ENCODE measurements at places on chromosomes 1 and 21.

GRCh38 chr1:232393010-232393409 lies 236.9 kb downstream of the SIPA1L2 start:
- no peak for DNase-seq

DNA sequence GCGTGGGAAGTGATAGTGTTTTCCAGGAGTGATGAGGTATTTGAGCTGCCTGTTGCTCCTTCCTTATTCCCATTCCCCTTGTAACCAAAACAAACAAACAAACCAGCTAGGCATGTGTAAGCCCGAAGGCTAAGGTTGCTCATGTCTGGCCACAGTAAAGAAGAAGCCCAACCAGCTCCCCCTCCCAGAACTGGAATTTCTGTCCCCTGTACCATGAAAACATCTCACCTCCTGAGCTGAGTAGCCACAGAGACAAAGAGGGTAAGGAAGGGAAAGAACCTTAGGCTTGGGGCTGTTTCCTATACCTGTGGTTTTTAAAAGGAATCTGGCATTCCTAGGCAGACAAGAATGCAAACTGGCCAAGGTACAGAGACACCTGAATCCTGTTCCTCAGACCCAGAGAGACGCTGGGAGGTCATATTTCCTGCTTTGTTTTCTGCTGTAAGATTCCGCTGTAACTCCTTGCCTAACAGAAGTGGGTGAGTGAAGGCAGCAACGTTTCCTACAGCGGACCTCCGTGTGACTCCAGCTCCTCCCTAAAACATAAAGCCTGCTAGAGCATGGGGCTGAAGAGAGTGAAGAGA lies 41.7 kb upstream of the RAB4A start:
- DNase-seq, result no peak

GRCh38 chr1:39692152-39693074 lies 1.2 kb upstream of the HPCAL4 start:
- peak; percentile 60 for DNase-seq

DNA sequence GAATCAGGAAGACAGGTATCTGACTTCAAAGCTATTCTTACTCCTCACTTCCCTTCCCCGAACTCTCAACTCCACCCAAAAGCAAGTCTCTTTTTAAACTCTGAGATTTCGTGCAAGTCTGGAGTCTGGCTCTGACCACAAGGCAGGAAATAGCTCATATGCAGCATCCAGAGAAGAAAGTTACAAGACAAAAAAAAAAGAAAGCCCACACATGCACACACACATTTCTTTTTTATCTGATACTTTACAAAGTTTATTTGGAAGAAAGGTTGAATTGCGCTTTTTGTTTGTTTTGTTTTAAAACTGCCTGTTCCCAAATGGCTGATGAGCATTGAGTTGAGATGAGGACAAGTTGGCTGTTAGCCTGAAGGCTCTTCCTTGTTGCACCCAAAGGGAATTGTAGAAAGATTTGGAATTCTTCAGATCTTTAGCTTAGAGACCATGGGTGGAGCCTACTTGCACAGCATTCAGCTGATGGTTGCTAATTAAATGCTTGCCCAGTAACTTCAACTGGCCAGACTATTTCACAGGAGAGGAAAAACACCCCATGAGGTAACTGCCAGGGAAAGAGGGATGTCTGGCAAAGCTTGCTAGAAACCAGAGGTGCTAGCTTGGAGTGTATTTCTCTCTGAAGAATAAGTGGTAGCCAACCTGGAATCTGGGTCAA lies 490.3 kb downstream of the TTLL7 start:
- no peak for DNase-seq

GRCh38 chr1:43932786-43933385 lies 715 bp upstream of the ARTN start:
- DNase-seq, result no peak

DNA sequence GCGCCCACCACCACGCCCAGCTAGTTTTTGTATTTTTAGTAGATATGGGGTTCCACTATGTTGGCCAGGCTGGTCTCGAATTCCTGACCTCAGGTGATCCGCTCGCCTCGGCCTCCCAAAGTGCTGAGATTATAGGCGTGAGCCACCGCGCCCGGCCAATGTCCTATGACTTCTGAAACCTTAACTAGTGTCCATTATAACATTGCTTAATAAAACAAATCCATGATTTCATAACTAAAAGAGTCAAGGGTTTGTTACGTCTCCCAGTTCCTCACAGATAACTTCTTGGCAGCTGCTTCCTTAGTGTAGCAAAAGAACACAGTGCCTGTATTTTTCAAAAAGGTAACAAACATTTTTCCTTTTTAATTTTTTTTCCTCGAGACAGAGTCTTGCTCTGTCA lies 53.6 kb downstream of the FBXO42 start:
- DNase-seq, result no peak

Data from left lung (tissue), 14 donors.